ENCODE measurements at places on chromosomes 1 and 21. TPM values are rescaled to one million over a fixed set of nuclear protein-coding genes. Genes with fewer than 3 reads are reported as not detected.

The LRRC53 gene
- total RNA-seq, result not detected

The OR2G6 gene
- not detected for total RNA-seq

The TCEA3 gene
- total RNA-seq, result 0.33 TPM

The PBX1 gene
- total RNA-seq, result 24.7 TPM

The ABL2 gene
- 18.8 TPM for total RNA-seq

The LRRIQ3 gene
- total RNA-seq, result 1.0 TPM

The ADAMTS1 gene
- total RNA-seq, result 0.17 TPM

The E2F2 gene
- 2.9 TPM for total RNA-seq

The RGS13 gene
- not detected for total RNA-seq

The ADAMTSL4 gene
- 4.3 TPM for total RNA-seq

All from A549 treated with RU486 at 1 μM for 4 hours (cell line).